ENCODE measurements at places on chromosomes 2 and 18.

- no peak for DNase-seq
Measured at GRCh38 chr2:112181571-112182290, 43.5 kb downstream of the FBLN7 start.

GRCh38 chr2:60973705-60974104, 43.8 kb upstream of the PEX13 start:
- no peak for DNase-seq

- no peak for DNase-seq
Measured at GRCh38 chr18:77551055-77551454, 301.4 kb downstream of the GALR1 start.

GRCh38 chr18:74226156-74226555, 65.6 kb downstream of the CYB5A start:
- no peak for DNase-seq

DNA sequence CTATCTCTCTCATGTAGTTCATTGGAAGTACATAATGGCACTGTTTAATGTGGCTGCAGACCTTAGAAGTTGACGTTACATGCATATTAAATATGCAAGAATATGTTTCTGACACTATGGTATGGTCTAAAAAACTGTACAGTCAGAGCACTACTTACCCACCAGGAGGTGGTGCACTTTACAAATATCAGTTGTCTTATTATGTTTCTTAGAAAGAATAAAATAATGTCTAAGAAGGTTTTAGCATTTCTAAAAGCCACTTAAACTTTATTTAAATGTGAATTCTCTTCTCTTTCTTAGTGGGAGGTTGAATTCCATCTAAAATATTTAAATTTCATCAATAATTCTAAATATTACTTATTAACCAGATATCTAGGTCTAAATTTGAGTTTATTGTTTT, 4.3 kb downstream of the TMEFF2 start:
- no peak for DNase-seq

GRCh38 chr18:23102493-23103261, 32.6 kb upstream of the CABLES1 start:
- DNase-seq, result no peak
